CD4-positive, alpha-beta T cell treated with Interleukin-21 for 1 hour (primary cell): ENCODE measurements at places on chromosomes 4 and X.

DNA sequence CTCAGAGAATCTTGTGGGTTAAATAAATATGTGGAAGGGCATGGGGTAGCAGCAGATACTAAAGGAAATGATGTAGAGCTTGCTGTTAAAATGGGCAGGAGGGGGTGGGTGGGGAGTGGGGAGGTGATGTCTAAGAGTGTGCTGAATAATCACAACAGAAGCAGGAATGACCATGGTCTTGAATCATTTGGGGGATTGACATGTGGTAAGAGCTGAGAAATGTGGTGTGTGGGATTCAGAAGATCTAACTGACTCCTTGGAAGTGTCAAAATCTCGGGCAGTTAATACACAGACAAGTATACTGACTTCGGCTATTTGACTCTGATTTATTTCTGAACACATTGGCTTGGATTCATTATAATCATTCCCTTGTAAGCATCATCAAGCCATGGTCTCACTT is 6.8 kb downstream of the VGLL1 start:
- DNase-seq, result no peak

DNA sequence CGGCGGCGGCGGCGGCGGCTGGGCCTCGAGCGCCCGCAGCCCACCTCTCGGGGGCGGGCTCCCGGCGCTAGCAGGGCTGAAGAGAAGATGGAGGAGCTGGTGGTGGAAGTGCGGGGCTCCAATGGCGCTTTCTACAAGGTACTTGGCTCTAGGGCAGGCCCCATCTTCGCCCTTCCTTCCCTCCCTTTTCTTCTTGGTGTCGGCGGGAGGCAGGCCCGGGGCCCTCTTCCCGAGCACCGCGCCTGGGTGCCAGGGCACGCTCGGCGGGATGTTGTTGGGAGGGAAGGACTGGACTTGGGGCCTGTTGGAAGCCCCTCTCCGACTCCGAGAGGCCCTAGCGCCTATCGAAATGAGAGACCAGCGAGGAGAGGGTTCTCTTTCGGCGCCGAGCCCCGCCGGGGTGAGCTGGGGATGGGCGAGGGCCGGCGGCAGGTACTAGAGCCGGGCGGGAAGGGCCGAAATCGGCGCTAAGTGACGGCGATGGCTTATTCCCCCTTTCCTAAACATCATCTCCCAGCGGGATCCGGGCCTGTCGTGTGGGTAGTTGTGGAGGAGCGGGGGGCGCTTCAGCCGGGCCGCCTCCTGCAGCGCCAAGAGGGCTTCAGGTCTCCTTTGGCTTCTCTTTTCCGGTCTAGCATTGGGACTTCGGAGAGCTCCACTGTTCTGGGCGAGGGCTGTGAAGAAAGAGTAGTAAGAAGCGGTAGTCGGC is 528 bp downstream of the FMR1 start:
- DNase-seq, result peak; percentile 25

- no peak for DNase-seq
These were observed 60.4 kb downstream of the CD40LG start for GRCh38 chrX:136708348-136708747.

GRCh38 chr4:177246641-177247584 is 62.8 kb upstream of the NEIL3 start:
- DNase-seq, result no peak

- no peak for DNase-seq
These were observed 125.1 kb downstream of the HS6ST2 start for GRCh38 chrX:132833373-132833772.

DNA sequence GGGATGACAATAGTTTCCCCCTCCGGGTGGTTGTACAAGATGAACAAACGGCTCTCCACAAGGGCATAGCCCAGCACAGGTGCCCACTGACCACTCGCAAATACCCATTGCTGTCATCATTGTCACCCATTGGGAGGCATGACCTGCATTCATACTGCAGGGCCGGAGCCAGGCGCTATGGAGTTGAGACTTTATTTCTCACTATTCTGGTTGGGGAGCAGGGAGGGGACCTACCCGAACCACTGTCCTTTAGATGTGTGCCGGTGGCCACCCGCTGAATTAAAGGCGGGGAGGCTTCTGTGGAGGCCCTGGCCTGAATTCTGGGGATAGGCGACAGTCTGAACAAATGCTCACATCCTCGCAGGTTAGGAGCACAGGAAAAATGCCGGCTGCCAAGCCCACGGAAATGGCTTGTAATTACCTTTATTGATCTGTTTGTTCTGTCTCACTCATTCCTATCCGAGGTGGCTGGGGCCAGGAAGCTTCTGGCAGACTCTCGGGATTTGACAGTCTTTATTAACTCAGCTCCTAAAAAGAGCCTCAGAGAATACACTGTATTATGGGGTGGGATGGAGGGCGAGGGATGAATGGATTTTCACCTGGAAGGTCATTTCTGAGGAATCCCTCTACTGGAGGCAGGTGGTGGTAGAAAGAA is 125.1 kb upstream of the PSAPL1 start:
- no peak for DNase-seq

GRCh38 chrX:133980406-133980805 is 5.0 kb downstream of the GPC3 start:
- no peak for DNase-seq

- DNase-seq, result no peak
These were observed 3.2 kb downstream of the SPON2 start for GRCh38 chr4:1169171-1169671.

DNA sequence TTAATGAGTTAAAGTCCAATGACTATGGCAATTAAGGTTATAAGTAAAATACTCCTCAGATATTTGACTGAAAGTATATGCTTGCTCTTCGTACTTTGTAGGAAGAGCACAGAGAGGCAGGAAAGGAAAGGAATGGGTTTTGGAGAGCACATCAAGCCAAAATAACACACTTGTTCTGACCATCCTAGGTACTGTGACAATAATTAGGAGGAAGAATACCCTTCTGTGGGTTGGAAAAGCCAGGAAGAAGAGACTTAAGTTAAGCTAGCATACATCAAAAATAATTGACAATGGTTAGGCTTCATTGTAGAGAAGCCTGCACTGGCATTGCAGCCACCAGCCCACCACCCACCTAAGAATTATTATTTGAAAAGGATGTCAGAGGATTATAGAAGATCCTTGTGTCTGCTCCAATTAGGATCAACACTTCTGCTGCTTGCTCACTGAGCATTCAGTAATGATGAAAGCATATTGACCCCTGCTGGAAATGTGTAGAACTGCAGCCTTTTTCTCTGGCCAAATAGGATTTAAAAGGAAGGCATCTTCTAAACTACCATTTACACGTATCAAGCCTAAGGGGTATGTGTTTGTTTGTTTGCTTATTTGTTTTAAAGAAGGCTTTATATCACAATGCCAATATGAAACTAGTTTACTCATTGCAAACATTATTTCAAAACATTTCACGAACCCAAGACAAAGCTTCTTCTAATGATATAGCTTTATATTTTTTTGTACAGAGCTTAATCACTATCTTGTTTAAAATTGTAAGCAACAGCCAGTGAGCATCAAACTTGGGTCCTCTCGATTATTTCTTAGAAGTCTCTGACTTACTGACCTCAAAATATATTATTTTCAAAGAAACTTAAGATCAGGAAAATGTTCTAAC is 286.2 kb upstream of the TET2 start:
- peak; percentile 66 for DNase-seq

- DNase-seq, result no peak
These were observed 134.4 kb downstream of the SMIM20 start for GRCh38 chr4:26048378-26048882.

DNA sequence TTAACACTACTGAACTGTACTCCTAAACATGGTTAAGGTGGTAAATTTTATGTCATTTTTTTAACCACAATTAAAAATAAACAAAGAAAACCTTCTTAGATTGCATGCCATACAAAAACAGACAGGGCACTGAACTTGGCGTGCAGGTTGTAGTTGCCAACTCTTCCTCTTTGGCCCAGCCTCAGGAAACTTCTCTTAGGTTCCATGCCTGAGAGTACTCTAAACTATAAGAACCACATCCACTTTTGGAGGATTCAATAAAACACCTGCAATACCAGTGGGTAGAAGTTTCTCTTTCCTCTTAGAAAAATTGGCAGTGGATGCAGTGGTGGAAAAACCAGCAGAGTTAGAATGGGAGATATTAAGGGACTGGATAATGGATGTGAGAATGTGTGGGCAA is 103.4 kb downstream of the LUZP4 start:
- no peak for DNase-seq

GRCh38 chr4:31051565-31051964 is 331.4 kb downstream of the PCDH7 start:
- no peak for DNase-seq

DNA sequence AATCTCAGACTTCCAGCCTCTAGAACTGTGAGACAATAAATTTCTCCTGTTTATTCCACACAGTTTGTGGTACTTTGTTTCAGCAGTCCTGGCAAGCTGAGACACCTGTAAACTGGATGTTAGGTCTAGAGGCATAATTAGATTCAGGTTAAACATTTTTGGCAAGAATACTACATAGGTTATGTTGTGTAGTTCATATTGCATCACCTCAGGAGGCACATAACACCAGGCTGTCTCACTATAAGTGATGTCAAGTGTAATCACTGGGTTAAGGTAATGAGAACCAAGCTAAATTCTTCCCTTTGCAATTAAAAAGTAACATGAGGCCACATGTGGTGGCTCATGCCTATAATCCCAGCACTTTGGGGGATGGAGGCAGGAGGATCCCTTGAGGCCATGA is 214.2 kb downstream of the ZNF674 start:
- no peak for DNase-seq

DNA sequence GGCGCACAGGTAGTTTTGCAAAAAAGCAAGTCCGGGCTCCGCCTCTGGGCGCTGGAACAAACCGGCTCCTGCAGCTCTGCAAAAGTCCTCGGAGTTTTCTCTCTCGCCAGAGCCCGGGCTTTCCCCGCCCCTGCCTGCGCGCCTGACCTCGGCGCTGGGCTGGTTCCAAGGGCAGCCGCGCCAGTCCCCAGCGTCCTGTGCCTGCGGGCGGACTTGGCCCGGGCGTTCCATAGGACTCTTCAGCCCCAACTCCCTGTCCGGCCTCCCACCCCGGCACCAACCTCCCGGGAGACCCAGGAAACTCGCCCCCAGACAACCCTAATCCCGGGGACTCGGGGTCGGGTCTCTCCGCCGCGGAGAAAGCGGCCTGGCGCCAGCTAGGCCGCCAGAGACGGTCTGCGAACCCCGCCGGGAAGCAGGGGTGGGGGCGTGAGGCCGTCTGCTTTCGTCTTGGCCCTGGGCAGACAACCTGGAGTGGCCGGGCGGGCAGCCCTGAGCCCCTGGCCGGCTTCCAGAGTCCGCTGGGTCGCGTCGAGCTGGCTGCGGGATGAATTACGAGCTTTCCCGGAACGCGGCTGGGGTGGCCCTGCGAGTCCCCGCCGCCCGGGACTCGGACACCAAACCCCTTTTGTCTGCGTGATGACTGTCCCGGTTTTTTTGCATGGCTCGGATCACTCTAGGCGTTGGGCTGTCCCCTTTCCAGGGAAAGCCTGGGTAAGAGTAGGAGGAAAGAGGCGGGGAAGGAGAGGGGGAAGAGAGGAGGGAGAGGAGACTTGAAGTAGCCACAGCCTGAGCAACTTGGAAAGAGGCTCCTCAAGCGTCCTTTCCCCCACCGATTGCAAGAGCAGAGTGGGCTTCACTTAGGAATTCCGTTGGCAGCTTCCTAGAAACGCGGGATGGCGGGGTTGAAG is 916 bp downstream of the MXRA5 start:
- DNase-seq, result no peak

GRCh38 chr4:78213218-78213617 is 156.1 kb downstream of the FRAS1 start:
- no peak for DNase-seq

- no peak for DNase-seq
These were observed 719 bp upstream of the BGN start for GRCh38 chrX:153494061-153494460.

- no peak for DNase-seq
These were observed 110.4 kb downstream of the SLIT2 start for GRCh38 chr4:20362148-20362547.

DNA sequence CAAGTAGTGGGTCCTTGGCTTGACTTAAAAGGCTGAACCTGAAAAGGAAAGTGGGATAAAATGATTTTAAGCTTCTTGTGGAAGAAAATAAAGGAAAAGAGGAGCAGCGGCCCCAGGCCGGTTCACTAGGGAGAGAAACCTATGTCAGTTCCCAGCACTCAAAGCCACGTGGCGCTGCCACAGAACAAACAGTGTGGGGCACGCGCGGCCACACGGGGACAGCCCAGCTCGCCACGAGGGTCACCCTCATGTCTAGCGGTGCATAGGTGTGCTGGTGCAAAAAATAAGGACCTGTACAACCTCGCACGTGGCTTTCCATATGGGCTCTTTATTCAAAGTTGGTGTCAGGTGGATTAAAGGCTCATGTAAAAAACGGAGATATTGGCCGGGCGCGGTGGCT is 17.1 kb downstream of the MSANTD1 start:
- DNase-seq, result no peak

GRCh38 chrX:9055354-9055753 is 21.4 kb upstream of the FAM9B start:
- DNase-seq, result no peak

DNA sequence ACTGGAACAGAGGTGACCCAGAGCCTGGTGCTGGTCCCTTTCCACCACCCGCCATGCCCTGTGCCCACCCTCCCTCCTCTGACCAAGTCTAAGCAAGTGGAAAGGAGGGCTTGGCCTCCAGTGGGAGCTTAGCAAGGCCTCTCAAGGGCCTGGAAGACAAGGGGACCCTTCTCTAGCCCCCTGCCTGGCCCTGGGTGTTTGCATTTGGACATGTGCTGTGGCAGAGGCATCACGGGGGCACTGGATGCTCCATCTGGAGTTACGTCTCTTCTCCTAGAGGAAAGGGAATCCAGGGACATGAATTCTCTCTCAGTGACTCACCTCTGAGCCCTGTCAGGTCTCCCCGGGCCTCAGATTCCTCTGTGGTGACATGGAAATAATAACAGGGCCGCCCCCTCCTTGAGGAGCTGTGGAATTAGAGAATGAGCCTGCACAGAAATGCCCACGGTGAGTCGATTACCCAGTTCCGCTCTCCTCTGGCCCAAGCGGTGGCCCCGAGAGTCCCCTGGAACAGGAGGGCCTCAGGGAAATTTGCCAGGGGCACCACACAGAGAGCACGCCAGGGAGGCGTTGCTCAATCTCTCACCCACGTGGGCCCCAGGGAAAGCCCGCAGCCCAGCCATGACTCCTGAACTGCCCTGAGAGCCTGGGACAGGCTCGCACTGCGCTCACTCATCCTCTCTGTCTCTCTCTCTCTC is 189.6 kb downstream of the BCOR start:
- DNase-seq, result no peak

GRCh38 chr4:161249779-161250440 is 913.9 kb downstream of the FSTL5 start:
- no peak for DNase-seq

DNA sequence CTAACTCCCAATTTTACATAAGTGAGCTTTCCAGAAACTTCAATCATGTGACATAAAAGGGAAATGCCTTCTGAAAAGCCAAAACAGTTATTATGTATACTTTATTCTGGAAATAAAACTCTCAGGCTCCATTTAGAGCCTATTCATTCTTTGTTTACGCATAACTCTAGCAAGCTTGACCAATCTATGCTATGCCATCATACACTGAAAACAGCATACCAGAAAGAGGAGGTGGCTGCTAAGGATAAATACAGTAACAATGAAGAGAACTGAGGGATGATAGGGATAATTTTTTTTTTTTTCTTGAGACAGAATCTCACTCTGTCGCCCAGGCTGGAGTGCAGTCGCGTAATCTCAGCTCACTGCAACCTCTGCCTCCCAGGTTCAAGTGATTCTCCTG is 24.4 kb downstream of the CDKL2 start:
- no peak for DNase-seq

GRCh38 chrX:106007815-106008214 is 30.7 kb downstream of the SERPINA7 start:
- no peak for DNase-seq
